Cardiac septum (tissue), 1 donor: ENCODE measurements at places on chromosomes 13 and 19. TPM values are rescaled to one million over a fixed set of nuclear protein-coding genes. Genes with fewer than 3 reads are reported as not detected.

The TNFSF11 gene
- not detected for total RNA-seq

The KLF1 gene
- 0.38 TPM for total RNA-seq

GRCh38 chr13:77338961-77339401, 12.1 kb upstream of the MYCBP2 start:
- DNase-seq: no peak

- DNase-seq: no peak
These were observed 16.0 kb downstream of the POU4F1 start for GRCh38 chr13:78587395-78587794.
